ENCODE measurements at places on chromosomes 5 and 9.
A peak's percentile ranks its signal among the peaks of the same experiment; 100 is the strongest.

DNA sequence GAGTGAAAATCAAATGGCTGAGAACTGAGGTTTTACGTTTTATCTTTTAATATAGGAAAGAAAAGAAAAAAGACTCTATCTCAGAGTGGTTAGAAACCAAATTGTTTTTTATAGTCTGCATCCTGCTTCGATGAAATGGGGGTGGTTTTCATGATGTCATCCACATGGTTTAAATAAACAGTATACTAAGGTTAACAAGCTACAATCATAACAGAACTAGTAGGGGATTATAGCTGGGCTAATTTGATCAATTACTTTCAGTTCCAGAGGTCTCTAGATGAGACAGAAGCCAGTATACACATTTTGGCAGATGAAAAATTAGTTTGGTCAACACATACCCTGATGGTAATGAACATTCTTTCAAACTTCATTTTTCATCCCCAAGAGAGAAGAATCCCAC lies 106.3 kb upstream of the SNX2 start:
- no peak for DNase-seq

- no peak for DNase-seq
Measured at GRCh38 chr9:114484215-114484853, 20.9 kb downstream of the WHRN start.

GRCh38 chr5:147061431-147061830 lies 173.4 kb upstream of the STK32A start:
- DNase-seq, result no peak

DNA sequence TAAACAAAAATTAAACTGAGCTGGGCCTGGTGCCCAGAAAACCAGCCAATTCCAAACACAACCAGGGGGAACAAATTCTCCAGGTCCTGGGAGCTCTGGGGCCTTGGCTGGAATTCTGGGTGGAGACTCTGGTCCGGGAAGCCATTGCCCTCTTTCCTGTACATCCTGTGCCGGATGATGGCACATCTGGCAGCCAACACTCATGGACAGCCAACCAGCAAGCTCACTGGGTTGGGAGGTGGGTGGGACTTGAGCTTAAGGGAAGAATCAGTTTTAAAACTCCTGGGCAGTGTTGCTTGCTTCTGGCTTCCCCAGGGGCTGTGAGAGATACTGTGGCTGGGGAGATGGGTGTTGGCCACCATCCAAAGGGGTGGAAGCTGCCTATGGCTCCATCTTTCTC lies 56.1 kb downstream of the PCDH1 start:
- no peak for DNase-seq

- no peak for DNase-seq
Measured at GRCh38 chr5:128304791-128305190, 221.2 kb downstream of the SLC12A2 start.

- no peak for DNase-seq
Measured at GRCh38 chr9:117528225-117528624, 113.4 kb upstream of the ASTN2 start.

DNA sequence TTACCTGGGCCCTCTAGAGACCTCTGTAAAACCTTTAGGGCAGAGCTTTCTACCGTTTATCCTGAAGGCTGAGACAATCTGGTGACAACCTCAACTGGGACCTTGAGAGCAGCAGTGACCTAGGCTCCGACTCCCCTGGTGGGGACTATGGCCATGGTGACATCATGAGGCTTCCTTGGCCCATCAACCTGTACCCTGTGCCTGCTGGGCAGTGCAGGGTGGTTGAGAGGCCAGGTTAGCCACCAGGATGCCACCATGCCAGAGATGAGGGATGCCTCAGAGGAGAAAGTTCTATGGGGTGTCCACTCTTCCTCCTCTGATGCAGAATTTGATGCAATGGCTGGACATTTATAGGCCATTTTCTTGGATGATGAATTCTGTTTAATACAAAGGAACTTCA lies 194.8 kb downstream of the PDZD2 start:
- DNase-seq, result no peak

- DNase-seq, result no peak
Measured at GRCh38 chr5:149406203-149406978, 27.3 kb upstream of the IL17B start.

- no peak for DNase-seq
Measured at GRCh38 chr5:119333421-119333851, 22.4 kb upstream of the TNFAIP8 start.

DNA sequence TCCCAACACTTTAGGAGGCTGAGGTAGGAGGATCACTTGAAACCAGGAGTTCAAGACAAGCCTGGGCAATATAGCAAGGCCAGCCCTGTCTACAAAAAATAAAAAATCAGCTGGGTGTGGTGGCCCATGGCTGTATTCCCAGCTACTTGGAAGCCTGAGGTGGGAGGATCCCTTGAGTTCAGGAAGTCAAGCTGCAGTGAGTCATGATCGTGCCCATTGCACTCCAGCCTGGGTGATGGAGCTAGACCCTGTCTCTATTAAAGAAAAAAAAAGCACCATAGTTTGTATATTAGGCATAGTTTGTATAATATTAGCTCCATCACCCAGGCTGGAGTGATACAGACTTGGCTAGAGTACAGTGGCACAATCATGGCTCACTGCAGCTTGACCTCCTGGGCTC lies 9.6 kb upstream of the NME5 start:
- no peak for DNase-seq

DNA sequence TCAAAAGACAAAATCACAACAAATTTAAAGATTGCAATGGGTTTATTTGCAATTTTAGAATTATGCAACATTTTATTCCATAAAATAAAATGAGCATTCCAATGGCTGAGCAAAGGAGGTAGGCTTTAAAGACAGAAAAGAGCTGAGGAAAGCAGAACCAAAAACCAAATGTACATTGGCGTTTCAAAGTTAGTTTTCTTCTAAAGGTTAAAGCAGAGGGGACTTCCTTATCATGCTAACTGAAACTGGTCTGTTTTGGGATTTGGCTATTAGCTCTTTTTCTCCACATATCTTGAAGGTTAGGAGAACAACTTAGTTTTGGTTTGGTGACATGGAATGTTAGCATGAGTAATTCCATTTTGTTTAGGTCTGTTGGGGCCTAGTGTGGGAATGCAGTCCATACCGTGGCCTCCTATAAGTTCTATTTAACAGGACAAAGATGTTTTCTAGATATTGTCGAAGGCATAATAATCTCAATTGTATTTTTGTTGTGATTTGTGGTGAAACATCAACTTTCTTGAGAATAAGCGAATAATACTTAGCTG lies 20.3 kb downstream of the DCP2 start:
- no peak for DNase-seq

- DNase-seq, result no peak
Measured at GRCh38 chr5:42799241-42799608, 12.5 kb downstream of the SELENOP start.

DNA sequence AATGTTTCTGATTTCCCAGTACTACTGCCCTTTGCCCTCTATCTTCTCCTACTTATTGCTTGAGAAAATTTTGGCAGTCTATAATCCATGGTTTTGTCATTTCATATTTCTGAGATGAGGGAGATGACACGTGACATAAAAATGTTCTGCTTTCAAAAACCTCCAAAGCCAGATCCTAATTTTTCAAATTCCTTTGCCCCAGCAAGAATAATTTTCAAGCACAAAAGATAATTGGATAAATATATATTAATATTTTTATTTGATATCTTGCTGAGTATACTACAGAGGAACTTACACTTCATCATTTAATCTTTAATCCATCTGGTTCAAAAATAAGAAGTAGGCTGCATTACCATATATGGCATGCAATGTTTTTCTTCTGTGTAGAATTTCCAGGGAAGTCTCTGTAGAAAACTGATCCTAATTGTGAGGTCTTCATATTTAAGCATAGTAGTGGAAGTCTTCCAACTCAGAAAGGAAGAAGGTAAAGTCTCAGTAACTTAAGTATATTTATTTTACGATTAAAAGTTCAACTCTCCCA lies 1738.8 kb downstream of the EFNA5 start:
- no peak for DNase-seq

- DNase-seq, result no peak
Measured at GRCh38 chr9:115192280-115192679, 74.3 kb upstream of the TNC start.

GRCh38 chr5:80976985-80977384 lies 16.8 kb downstream of the RASGRF2 start:
- no peak for DNase-seq

- DNase-seq, result no peak
Measured at GRCh38 chr5:173736374-173736773, 119.9 kb upstream of the BOD1 start.

GRCh38 chr5:111495159-111495558 lies 17.2 kb downstream of the STARD4 start:
- no peak for DNase-seq

DNA sequence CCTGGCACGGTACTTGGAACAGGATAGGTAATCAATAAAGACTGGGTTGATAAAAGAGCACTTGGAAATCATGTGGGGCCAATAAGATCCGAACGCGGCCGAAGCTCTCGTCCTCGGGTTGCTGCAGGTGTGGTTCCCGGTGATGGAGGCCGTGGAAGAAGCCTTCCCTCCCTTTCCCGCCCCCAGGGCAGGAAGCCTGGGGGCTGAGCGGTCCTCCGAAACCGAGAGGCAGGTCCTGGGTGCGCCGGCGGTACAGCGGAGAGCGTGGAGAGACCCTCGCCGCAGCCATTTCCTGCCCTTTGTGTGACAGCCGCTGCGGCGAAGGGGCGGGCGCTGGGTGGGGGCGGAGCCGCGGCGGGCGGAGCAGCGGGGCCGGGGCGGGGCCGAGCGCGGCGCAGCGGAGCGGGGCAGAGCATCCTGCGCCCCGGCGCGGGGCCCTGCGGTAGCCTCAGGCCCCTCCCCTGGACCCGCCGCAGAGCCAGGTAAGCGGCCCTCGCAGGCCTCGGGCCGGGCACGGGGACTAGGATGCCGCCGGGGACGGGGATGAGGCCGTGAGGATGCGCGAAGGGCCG lies at the start of gene CYFIP2:
TSS of gene CYFIP2 (plus strand) at position 410 of the 572 bp plus-strand sequence. CDS start 19,239 bp downstream, outside the sequence.
- DNase-seq, result peak; percentile 60

GRCh38 chr5:115586525-115587146 lies 15.6 kb downstream of the TICAM2 start:
- no peak for DNase-seq

- no peak for DNase-seq
Measured at GRCh38 chr9:92745881-92746280, 18.8 kb downstream of the BICD2 start.

DNA sequence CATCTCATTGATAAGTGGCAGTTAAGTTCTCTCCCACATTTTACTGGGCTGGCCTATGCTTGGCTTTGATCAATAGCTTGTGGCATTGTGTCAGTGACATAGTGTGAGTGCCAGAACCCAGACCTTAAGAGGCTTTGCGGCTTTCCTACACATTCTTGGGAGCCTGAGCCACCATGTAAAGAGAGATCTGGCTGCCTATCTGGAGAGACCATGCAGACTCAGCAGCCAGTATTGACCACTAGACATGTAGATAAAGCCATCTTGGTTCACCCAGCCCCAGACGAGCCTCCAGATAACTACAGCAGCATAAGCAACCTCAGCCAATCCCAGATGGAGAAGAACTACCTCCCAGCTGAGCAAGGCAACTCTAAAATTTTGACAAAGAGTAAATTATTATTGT lies 28.6 kb downstream of the C9orf153 start:
- DNase-seq, result no peak

DNA sequence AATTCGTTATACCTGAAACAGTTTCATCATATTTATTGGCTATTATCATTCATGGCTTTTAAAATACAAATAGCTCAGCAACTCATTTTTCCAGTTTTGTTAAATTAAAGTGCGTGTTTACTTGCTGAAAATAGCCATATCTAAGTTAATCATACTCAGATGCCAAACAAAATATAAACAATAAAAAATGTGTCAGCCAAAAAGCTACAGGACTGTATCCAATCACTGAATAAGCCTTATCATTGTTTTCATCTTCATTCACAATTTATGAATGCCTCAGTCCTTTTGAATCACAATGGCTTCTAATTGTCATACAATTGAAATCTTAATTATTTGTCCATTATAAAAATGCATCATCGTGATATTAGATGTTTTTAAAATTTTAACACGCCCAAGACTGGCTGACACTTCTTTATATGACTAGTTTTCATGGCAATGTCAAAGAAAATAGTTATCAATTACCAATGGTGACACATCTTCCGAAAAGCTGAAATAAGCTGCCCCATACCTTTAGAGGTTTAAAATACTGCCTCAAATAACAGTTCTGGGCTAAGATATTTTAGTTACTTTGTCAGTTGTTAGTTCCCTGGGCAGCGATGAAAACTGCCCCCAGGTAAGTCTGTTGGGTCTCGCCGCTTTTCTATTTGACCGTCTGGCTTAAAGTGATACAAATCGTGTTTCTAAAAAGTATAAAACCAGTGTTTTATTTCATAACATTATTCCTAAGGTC lies 1.8 kb downstream of the NFIB start:
- no peak for DNase-seq

GRCh38 chr9:123828449-123828848 lies 101.5 kb downstream of the DENND1A start:
- DNase-seq, result no peak

DNA sequence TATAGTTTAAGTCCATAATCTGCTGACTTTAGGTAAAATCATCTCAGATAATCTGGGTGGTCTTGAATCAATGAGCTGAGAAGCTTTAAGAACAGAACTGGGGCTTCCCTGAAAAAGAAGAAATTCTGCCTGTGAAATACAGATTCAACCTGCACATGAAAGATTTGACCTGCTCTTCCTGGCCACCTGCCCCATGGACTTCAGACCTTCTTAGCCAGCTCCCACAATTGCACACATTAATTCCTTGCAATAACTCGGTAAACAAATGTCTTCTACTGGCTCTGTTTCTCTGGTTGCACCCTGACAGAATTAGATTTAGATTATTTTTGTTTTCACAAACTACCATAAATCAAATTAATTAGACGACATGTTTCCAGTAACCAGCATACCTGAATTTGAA lies 2117.9 kb upstream of the C9orf72 start:
- no peak for DNase-seq

DNA sequence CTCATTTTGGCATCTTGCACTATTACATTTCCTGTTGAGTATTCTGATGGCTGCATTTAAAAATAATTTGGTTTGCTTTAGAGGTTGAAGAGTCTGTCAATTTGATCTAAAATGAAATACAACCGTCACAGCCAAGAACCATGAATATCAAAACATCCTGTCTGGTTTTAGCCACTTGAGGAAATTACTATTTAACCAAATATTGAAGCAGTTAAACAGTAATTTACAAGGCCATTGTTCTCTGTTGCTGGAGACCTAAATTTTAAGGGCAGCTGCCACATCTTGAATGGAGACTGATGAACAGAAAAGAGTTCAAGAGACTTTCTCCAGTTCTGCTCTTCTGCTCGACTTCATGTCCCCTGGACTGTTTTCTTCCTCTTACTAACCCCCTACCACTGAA lies 549.4 kb downstream of the LRRC70 start:
- no peak for DNase-seq

DNA sequence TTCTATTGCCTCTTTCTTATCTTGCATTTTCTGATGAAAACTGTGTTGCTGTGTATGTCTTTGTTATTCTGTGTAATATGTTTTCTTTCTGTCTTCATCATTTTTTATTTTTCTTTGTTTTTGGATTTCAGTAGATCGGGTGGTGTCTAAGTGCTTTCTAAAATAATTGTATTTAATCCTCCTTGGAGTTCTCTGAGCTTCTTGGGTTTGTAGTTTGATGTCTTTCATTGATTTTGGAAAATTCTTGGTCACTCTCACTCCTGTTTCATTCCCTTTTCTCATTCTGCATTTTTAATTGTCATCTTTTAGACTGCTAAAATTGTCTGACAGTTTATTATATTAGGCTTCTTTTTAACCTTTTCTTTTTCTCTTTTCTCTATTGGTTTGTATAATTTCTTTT lies 560.5 kb downstream of the IRX1 start:
- no peak for DNase-seq

GRCh38 chr5:112034421-112034979 lies 277.5 kb upstream of the NREP start:
- DNase-seq, result no peak

- no peak for DNase-seq
Measured at GRCh38 chr5:135353952-135354721, 44.9 kb downstream of the MACROH2A1 start.

Data from neuronal stem cell (in vitro differentiated cells).